ENCODE measurements at places on chromosomes 6 and 20.

- H3K4me3 ChIP-seq: no peak overlapping the region
- DNase-seq: no peak
- no peaks in the 10 kb centered on the region for H3K27me3 ChIP-seq
- no peak overlapping the region for H3K27ac ChIP-seq
- H3K36me3 ChIP-seq: no peaks in the 10 kb centered on the region
Measured at GRCh38 chr20:40894237-40894630, 134.4 kb upstream of the TOP1 start.

DNA sequence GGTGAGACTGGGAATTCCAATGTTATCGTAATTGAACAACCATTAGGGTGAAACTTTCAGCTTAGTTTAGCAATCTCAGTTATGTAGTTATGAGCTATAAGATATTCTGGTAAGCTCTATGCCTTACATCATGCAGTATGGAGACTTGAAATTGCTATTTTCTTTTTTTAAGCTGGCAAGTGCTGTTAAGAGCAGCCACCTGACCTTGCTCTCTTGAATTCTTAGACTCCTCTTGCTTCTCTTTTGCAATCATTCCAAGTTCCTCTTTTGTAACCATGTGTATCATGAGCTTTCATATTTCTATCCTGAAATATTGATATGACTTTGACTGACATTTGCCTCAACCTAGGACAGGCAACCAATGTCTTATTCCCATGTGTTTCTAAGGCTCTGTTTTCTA, 446.3 kb upstream of the SLC35B3 start:
- H3K27me3 ChIP-seq: no peaks in the 10 kb centered on the region
- no peaks in the 10 kb centered on the region for H3K36me3 ChIP-seq
- H3K4me1 ChIP-seq: no peaks in the 10 kb centered on the region
- H3K27ac ChIP-seq: no peak overlapping the region

DNA sequence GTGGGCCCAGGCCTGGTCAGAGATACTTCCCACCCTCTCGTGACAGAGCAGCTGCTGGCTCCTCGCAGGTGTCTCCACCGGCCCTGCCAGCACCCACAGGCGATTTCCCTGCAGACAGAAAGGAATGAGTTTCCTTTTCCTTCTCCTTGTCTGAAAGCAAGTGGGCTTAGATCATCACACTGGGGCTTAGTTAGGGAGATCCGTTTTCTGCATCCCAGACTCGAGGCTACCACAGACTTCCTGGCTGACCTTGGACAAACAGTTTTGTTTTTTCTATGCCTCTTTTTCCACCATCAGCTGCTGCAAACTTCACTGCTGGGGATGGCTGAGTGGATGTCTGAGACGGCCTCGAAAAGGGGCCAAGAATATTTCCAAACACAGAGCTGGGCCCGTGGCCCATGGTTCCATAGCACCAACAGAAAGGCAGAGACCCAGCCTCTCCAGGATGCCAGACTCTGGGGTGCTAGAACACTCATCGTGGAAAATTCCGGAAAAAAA, 86.5 kb downstream of the BANF2 start:
- no peak overlapping the region for H3K27ac ChIP-seq
- H3K4me3 ChIP-seq: no peak overlapping the region
- no peaks in the 10 kb centered on the region for H3K36me3 ChIP-seq
- no peaks in the 10 kb centered on the region for H3K4me1 ChIP-seq

GRCh38 chr20:12293900-12294299, 376.2 kb downstream of the BTBD3 start:
- no peaks in the 10 kb centered on the region for H3K4me1 ChIP-seq
- no peaks in the 10 kb centered on the region for H3K27me3 ChIP-seq
- no peaks in the 10 kb centered on the region for H3K36me3 ChIP-seq
- DNase-seq: no peak

DNA sequence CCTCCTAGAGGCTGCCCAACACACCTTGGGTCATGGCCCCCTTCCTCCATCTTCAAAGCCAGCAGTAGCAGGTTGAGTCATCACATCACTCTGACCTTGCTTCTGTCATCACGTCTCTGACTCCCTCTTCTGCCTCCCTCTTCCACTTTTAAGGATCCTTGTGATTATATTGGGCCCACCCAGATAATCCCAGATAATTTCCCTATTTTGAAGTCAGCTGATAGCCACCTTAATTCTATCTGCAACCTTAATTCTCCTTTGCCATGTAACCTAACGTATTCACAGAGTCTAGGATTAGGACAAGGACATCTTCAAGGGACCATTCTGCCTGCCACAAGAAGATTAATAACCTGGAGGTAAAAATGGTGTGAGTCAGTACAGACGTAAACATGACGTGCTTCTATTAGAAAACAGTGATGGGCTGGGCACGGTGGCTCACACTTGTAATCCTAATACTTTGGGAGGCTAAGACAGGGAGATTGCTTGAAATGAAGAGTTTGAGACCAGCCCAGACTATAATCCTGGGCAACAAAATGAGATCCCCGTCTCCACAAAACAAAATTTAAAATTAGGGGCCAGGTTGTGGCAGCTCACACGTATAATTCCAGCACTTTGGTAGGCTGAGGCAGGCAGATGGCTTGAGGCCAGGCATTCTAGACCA, 3.3 kb downstream of the ZSWIM3 start:
- no peak for DNase-seq
- H3K27ac ChIP-seq: no peak overlapping the region
- no peaks in the 10 kb centered on the region for H3K36me3 ChIP-seq

DNA sequence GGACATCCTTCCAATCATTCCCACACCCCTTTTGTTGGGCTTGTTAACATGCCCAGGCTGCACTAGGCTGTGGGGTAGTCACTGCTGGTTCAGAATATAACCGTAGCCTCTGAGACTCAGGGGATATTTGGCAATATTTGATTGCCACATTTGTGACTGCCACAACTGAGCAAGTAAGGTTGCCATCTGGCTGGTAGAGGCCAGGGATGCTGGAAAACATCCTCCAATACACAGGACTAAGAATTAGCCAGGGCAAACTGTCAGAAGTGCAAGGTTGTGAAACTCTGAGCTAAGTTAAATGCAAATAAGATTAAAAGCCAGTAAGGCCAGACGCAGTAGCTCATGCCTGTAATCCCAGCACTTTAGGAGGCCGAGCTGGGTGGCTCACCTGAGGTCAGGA, 112.0 kb downstream of the ZMYND8 start:
- H3K27ac ChIP-seq: no peak overlapping the region
- no peak for DNase-seq
- H3K36me3 ChIP-seq: peaks cover 77% of the 10 kb centered on the region
- no peak overlapping the region for H3K4me3 ChIP-seq
